Smooth muscle cell of the umbilical artery (primary cell): ENCODE measurements at places on chromosomes 7 and 10. TPM values are rescaled to one million over a fixed set of nuclear protein-coding genes. Genes with fewer than 3 reads are reported as not detected.

The GHRHR gene
- not detected in 2 replicates for total RNA-seq

The PAPOLB gene
- total RNA-seq: 0.05 TPM in 1 of 2 replicates, not detected in the other

The HKDC1 gene
- 0.59 and 1.9 TPM in 2 replicates for total RNA-seq

The PCLO gene
- total RNA-seq: 0.59 and 3.0 TPM in 2 replicates

The RADIL gene
- 0.30 and 1.2 TPM in 2 replicates for total RNA-seq

The ITGB8 gene
- total RNA-seq: 7.4 and 12.6 TPM in 2 replicates

The NPFFR1 gene
- total RNA-seq: not detected in 2 replicates

The GAD2 gene
- total RNA-seq: not detected in 2 replicates
